Right renal pelvis (tissue), 4 donors: ENCODE measurements at places on chromosomes 2 and 18. TPM values are rescaled to one million over a fixed set of nuclear protein-coding genes. Genes with fewer than 3 reads are reported as not detected.

- no peak for DNase-seq
Observed at GRCh38 chr2:105379741-105380186, 19.1 kb downstream of the FHL2 start.

- no peak for DNase-seq
Observed at GRCh38 chr2:220574038-220574437, 946.6 kb downstream of the SLC4A3 start.

DNA sequence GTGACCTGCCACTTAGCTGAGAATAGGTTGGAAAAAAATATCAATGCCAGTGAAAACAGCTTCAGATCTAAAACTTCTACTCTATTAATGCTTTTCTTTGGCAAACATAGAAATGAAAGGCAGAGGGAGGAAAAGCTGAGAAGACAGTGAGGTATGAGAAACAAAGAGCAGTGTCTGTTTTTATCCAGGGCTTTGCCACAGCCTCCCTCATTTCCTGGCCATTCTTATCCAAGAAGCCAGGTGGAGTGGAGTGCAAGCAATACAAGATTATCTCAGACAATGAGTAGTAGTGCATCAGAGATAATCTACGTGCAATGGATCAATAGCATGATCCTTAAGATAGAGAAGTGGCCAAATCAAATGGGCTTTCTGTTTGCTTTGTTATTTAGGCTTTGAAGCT lies 808.7 kb upstream of the PIK3C3 start:
- no peak for DNase-seq

- DNase-seq = no peak
Observed at GRCh38 chr2:139354518-139354917, 574.3 kb upstream of the NXPH2 start.

GRCh38 chr2:178910005-178910404 lies 102.8 kb upstream of the TTN start:
- no peak for DNase-seq

DNA sequence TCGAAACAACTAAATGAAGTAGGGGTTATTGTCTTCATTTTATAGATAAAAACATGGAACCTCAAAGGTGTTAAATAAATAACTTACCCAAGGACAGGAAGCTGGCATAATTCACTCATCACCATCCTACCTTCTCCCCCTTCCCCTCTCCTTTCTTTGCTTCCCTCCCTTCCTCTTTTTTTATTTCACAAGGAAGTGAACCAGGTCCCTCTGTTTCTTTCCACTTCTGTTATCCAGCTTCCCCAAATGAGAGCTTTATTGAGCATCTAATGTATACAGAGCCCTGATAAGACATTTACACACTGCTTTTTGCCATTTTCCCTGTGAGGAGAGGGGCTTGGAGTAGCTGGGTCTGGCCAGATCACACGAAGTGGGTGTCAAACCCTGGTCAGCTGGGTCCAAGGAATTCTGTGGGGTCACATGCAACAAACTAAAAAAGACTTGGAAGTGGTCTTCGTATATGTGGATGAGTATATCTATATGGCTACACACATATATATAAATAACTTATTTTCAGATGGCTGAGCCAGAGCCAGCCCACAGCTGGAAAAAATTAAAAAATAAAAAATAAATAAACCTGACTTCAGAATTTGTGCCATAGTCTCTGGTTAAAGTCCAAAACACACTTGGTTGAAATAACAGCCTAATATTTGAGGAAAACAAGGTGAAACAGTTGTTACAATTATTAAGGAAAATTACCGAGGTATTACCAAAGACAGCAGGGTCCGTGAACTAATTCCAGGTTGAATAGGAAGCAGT lies 49.3 kb upstream of the FOSL2 start:
- DNase-seq = no peak

DNA sequence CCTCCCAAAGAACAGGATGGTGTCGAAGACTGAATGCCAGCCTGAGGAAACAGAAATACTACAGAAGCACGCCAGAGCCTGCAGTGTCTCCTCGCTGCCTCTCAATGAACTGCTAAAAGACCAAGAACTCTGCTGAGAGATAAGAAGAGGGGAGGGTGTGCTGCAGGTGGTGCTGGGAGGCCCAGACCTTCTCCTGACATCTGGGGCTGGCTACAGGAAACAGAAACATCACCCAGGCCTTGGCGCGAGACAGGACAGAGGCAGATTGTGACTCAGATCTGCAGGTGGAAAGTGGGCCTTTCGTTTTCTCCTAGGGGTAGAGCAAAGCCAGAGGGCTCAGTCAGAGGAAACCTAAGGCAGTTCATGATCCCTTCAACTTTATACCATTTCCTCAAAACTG lies 250.3 kb upstream of the TCF4 start:
- no peak for DNase-seq

- no peak for DNase-seq
Observed at GRCh38 chr2:46716927-46717326, 198.7 kb downstream of the MCFD2 start.

GRCh38 chr2:169294001-169294675 lies 68.2 kb downstream of the LRP2 start:
- DNase-seq = no peak

DNA sequence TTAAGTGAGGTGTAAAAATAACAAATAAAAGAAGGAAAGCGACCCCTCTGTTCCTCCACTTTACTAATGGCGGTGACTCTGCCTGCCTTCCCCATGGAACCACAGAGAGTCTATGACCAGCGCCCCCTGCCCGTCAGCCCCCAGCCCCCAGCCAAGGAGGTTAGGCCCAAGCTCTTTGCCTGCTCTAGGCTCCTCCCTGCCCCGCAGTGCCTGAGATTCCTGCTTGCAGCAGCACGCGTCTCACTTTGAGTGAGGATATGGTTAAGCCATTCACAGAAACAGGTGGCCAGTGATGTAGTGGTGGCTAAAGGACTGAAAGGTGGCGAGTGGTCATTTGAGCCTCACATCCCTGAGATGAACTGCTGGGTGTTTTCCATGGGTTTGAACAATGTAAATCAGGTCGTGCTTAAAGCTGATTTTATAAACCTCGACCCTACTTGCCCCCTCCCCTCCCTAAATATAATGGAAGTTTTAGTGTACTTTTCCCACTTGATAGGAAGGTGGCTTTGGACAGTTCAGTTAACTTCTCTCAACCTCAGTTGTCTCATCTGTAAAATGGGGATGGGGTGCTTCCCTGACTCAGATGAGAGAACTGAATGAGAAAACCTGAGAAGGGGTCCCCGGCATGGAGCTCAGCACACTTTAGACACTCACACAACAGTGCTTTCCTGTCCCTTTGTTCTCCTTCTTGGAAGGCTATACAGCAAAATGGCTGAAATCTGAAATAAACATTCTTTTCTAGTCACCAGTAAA lies 46.5 kb downstream of the IL1RL2 start:
- no peak for DNase-seq

GRCh38 chr2:28533044-28533680 lies 37.3 kb downstream of the PLB1 start:
- DNase-seq = no peak

- no peak for DNase-seq
Observed at GRCh38 chr18:58955001-58955400, 90.3 kb downstream of the ZNF532 start.

DNA sequence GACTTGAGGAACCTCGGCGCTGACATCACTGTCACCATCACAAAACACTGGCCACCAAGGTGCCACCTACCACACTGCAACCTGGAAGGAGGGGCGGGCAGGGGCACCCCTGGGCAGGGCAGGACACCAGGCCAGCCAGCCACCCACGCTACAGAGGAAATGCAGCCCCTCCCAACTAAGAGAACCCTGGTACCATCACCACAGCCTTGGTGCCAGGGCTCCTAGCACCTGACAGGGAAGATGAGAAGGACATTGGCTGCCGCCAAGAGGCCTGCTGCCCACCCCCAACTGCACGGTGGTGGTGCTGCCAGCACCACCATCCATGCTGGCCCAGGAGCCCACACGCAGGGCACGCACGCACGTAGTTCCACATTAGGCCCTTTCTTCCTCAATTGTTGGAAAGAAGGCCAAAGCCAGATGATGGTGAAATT lies 88.7 kb downstream of the HDAC4 start:
- no peak for DNase-seq

DNA sequence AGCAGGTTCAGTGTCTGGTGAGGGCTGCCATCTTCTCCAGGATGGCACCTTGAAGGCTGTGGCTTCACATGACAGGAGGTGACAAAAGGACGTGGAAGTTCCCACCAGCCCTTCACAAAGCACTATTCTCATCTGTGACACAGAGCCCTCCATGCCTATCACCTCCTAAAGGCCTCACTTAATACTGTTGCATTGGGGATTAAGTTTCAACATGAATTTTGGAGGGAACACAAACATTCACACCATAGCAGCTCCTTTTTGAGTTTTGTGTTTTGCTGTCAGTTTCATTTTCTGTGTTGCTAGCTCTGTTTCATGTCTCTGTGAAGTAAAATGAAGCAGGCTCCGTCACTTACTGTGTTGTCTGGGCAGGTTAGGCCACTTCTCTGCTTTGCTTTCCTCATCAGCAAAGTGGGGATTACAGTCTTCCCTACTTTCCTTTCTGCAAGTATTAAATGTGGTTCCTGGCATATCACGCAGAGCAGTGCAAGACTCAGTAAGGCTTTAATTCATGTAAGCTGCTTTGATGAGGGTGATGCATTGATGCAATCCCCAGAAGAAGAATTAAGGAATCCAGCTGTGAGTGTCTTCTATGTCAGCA lies 31.6 kb downstream of the LIMS1 start:
- DNase-seq = no peak

GRCh38 chr18:46416706-46417638 lies 240.0 kb downstream of the LOXHD1 start:
- no peak for DNase-seq

DNA sequence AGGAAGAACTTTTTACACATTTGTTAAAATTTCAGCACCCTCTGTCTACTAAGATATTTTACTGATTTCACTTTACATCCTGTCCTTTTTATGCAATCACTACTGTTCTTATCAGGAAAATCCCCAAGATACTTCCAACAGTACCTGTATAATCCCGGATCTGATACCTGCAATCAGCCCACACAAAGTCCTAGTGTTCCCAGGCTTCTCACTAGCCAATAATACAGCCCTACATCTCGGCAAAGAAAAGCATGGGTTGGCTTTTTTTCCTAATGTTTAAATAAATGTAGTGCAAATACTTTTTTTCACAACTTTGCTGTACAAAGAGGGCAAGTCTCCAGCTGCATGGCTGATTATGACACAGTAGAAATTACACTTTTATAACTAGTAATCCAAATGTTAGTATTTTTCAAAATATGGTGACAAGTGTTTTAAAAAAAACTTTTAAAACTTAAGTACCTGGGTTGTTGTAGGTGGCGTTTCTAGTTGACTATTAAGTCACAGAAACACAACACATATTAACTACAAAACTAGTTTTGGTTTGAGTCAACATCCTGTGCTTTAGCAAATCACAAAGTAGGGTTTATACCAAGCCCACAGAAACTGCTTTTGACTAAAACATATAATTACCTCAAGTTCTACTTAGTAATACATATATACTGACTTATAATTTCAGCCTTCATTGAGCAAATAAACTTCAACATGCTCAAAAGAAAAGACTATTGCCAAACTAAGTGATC lies 19.5 kb downstream of the CNOT11 start:
- no peak for DNase-seq

- no peak for DNase-seq
Observed at GRCh38 chr2:106107509-106108131, 86.5 kb downstream of the UXS1 start.

DNA sequence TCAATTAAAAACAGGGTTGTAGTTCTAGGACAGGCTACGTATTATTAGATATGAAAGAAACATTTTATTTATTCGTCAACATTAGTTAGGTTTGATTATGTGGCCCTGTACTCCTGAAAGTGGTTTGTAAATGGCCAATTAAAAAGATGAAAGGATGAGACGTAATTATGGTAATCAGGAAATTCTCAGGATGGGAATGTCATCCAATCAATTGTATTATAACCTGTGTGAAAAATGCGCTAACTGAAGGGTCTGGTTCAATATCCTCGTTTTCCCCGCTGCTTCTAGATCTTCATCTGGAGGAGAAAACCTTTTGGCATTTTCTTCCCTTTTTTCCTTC lies 5.6 kb upstream of the C18orf32 start:
- no peak for DNase-seq

DNA sequence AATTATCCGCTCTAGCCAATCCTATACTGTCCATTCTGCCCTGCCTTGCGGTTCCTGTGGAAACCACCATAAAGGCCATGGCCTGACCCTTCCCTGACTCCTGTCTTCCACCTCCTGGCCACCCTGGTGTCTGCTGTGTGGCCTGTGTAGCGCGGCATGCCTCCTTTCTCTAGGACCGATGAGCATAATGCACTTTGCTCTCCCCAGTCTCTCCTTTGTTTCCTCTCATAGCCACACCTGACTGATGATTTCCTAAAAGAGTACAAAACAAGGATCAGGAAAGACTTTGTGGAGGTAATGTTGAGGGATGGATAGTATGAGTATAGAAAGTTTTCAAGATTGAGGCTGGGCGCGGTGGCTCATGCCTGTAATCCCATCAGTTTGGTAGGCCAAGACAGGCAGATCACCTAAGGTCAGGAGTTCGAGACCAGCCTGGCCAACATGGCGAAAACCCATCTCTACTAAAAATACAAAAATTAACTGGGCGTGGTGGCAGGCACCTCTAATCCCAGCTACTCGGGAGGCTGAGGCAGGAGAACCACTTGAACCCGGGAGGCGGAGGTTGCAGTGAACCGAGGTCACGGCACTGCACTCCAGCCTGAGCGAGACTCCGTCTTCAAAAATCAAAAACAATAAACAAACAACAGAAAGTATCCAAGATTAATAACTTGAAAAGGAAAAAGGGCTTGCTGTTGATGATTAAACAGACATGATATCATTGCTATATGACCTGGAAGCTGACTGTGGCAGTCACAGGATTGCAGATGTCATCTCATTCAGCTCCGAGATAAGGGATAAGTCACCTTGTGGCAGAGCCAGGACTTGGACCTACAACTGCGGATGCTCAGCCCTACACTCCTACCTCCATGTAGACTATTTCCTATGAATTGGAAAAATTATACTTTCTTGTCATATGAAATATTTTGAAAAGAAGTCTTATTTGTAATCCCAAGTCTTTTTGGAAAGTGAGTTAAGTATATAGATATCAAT lies 16.6 kb downstream of the SOWAHC start:
- no peak for DNase-seq

- no peak for DNase-seq
Observed at GRCh38 chr2:43218155-43218701, 8.2 kb downstream of the ZFP36L2 start.

DNA sequence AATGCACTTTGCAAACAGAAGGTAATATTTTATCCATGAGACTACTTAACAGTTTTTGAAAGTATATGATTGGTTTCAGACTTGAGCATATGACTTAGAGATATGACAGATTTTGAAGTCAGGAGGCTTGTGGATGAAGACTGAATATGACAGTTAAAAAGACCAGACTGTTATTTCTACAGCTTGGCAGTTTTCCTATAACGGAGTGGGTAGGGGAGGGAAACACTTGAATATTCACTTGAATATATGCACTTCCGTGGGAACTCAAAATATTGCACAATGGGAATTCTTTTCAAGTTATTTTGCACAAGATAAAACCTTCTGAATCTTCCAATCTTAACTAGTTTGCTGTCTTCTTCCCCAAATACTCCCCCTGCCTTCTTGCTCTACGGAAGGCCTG lies 64.6 kb upstream of the ACKR3 start:
- DNase-seq = no peak

Gene PGAP1
- 27.7 TPM for polyA plus RNA-seq

Gene ASXL3
- polyA plus RNA-seq = 6.5 TPM

Gene KIAA2012
- polyA plus RNA-seq = 0.17 TPM

Gene WDR54
- 36.7 TPM for polyA plus RNA-seq

Gene PAIP2B
- 16.8 TPM for polyA plus RNA-seq

Gene FRZB
- polyA plus RNA-seq = 17.7 TPM

Gene THUMPD2
- 19.8 TPM for polyA plus RNA-seq

Gene ELOA2
- 0.03 TPM for polyA plus RNA-seq

Gene PLEK
- polyA plus RNA-seq = 6.5 TPM
